ENCODE measurements at places on chromosomes 5 and 9.
A peak's percentile ranks its signal among the peaks of the same experiment; 100 is the strongest.

DNA sequence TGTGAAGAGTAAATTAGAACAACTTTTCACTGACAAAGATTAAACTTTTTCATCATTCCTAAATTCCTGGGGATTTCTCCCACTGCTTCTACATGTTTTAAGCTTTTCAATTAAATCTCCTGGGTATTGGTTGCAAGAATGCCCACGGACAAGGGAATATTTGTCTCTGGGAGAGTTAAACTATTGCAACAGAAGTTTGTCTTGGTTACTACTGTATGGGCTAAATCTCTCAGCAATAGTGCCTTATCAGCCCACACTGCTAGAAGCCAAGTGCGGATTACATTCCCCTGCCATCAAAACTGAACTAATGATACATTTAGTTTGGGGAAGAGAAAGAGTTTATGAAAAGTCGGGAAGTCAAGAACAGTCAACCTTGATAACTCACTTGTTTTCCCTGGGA lies 528.2 kb upstream of the C9orf72 start:
- DNase-seq: no peak

DNA sequence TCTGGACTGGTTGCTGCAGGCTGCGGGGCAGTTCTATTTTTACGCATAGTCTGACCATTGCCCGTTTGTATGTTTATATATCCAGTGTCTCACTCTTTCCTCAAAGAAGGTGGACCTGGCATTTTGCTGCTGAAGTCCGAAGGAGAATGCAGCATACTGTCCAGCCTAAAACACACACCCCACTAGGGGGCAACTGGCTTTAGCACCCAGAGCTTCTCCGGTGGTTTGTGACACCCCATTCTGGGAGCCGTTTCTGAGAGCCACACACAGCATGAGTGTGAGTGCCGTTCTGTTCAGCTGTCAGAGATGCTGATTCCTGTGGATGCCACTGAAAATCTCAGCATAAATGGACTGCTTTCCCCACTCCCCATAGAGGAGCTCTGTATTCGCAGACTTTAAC lies 290.5 kb upstream of the TAS2R1 start:
- no peak for DNase-seq

GRCh38 chr5:149851211-149851610 lies 93.4 kb downstream of the PDE6A start:
- DNase-seq: no peak

DNA sequence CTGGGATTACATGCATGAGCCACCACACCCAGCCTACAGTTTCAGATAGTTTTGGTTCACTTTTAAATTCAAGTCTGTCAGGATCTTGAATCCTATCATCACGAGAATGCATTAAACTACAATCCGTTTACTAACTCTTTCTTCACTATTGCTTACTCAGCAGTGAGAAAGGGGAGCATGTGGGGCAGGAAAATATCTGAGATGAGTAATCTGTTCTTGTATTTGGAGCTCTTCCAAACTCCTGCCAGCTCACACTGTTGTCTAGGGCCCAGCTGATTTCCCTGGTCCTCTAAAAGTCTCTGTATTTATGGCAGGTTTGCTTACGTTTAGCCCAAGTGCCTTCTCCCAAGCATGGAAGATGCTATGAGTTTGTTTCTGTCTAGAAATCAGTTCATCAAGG lies 152.2 kb downstream of the FGF18 start:
- no peak for DNase-seq

GRCh38 chr5:37133939-37134338 lies 115.2 kb downstream of the CPLANE1 start:
- peak; percentile 24 for DNase-seq

DNA sequence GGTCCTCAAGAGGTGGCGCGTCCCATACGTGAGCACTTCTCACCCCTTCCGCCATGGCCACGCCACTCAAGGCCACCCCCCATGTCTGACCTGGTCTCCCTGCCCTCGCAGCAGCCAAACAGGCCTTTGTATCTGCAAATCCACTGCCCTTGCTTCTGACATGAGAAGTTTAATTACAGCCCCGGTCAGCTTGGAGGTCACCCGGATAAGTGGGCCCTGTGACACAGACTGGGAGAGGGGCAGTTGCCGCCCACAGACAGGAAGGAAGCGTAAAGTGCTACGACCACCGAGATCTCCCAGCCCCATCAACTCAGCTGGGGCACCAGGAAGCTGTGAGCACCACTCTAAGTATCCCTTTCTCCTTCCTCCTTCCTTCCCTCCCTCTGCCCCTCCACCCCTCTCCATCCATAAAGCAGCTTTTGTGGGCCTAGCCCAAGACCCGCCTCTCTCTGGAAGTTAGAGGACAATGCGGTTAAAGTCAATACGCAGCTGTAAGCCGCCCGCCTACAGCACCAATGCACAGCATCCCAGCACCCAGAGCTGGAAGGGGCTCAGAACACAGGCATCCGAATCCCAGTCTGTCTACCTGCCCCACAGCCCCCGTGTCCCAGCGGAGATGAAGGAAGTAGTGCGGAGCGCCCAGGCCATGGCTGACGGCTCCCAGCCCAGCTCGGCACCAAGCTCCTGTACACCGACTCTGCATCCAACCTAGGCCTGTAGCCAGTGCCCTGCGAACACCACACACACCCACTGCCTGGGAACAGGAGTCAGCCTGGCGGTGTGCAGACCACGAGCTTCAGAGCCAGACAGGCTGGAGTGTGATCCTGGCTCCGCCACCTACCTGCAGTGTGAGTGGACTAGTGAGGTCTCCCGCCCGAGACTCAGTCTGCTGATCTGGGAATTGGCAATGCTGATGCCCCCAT lies 44.8 kb upstream of the RNF130 start:
- no peak for DNase-seq

DNA sequence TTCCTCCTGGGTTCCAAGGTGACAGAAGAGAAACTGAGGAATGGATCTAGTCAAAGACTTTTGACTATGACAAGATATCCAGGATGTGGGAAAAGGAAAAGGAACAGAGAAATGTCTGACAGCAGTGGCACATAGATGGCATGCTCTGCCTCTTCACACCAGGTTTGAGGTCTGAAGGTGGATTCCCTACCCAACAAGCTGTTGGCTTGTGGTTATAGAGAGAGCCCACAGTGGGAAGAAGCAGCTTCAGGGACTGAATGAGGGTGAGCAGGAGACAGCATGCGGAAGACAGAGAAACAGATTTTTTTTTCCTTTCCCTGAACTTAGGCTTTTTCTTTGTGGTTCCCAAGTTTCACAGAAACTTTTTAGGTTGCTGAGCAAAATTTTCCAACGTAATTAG lies 20.6 kb downstream of the IFNW1 start:
- no peak for DNase-seq

DNA sequence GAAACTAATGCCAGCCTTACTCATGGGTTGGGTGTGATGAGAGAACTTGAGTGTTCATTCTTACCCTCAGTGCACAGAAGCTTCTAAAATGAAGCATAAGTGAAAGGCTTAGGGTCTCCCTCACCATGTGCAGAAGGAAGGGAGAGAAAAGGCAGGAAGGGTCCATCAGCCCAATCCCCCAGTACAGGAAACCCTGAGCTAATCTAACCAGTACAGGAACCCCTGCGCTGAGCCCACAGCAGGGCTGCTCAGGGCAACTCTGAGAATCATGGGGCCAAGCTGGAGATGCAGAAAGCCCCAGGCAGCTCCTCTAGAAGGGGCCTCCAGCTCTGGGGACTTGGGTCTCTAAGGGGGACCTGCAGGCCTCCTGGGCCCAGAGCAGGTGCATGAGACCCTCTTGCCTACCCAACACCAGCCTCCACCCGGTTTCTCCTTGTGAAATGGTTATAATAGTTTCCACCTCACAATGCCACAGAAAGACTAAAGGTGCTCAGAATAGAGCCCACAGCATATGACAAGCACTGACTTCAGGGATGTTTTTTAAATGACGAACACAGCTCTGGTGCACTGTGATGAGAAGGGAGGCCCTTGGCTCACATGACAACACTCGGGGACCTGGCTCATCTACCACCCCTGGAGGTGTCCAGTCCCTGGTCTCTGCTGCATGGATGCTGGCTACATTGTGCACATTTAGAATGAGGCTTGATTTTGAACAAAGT lies 190.1 kb downstream of the ACTL7B start:
- DNase-seq: no peak

DNA sequence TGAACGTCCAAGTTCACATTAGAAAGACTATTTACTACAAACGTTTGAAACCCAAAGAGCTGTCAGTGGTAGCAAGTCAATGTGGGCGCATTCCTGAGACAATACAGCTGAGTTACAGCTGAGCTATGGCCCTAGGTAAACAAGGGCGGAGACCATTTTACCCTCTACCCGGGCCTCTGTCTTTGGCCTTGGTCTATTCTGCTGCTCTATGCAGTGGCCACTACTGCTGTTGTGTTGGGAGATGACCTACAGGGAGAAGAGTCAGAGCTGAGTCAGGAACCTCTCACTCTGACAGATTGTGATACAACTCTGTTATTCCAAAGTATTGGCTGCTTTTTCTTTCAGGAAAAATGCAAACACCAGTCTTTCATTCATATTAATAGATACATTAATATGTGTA lies 700.6 kb downstream of the SEMA5A start:
- DNase-seq: no peak

GRCh38 chr5:75460532-75460931 lies 50.9 kb downstream of the CERT1 start:
- no peak for DNase-seq

- DNase-seq: no peak
Measured at GRCh38 chr5:51881901-51882300, 498.7 kb downstream of the ISL1 start.

DNA sequence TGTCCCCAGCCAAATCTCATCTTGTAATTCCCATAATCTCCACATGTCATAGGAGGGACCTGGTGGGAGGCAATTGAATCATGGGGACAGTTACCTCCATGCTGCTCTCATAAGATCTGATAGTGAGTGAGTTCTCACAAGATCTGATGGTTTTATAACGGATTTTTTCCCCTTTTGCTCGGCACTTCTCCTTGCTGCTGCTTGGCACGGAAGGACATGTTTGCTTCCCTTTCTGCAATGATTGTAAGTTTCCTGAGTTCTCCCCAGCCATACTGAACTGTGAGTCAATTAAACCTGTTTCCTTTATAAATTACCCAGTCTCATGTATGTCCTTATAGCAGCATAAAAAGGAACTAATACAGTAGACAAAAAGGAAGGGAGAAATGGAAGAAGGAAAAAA lies 76.7 kb upstream of the CCNG1 start:
- DNase-seq: no peak

- DNase-seq: no peak
Measured at GRCh38 chr5:159130871-159131270, 31.2 kb upstream of the EBF1 start.

DNA sequence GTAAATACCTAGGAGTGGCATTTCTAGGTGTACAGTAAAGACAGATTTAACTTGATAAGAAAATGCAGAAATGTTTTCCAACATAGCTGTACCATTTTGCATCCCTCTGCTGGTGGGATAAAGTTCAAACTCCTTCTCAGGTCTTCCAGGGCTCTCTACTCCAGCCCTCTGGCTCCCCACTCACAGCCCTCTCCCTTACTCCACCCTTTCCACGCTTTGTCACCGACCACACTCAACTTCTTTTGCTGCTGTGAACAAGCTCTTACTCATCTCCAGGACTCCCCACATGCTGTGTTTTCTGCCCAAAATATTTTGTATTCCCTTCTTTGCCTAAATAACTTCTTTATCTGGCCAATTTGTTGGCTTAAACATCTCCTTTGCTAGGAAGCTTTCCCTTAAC lies 90.6 kb upstream of the OSMR start:
- peak; percentile 78 for DNase-seq

DNA sequence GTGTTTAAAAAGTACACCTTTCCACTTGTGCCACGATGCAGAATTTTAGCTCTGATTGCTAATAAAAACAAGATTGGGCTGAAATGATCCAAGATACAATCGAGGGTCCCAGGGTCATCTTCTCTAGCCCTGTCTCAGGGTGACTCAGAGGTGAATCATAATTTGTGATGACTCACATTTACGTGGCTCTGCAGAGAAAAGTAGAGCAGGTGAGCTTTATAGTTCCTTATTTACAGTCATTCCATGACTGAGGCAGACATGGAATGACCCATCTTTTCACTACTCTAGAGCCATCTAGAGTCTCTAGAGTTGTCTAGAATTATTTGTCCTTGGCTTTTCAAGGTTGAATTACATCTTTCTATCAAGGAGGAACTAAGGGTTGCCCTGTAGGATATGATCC lies 155.2 kb downstream of the GAS1 start:
- no peak for DNase-seq

DNA sequence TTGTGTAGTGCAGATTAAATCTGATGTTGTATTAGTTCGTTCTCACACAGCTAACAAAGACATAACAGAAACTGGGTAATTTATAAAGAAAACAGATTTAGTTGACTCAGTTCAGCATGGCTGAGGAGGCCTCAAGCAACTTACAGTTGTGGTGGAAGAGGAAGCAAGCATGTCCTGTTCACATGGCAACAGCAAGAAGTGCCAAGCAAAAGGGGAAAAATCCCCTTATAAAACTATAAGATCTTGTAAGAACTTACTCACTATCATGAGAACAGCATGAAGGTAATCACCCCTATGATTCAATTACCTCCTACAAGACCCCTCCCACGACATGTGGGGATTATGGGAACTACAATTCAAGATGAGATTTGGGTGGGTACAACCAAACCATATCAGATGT lies 238.6 kb upstream of the PRR16 start:
- DNase-seq: no peak

GRCh38 chr9:83520292-83520691 lies 17.9 kb downstream of the FRMD3 start:
- no peak for DNase-seq

GRCh38 chr5:143757116-143757515 lies 54.8 kb upstream of the HMHB1 start:
- no peak for DNase-seq

DNA sequence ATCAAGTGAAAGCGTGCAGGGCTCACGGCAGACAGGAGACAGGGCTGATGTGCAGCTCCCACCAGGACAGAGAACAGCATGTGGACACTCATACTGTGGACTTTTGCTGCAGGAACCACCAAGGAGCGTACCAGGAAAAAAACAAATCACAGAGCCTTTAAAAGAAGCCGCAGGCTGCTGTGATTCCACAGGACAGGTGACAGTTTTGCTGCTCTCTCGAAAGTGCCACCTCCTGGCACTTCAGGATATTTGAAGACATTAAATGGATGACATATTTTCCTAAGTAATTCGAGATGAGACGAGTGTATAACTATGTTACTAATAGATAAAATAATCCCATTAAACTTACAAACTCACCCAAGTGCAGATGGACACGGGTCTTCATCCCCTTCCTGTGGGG lies 29.3 kb downstream of the ZDHHC11 start:
- no peak for DNase-seq

- peak; percentile 57 for DNase-seq
Measured at GRCh38 chr5:65055938-65056337, 287.2 kb downstream of the CWC27 start.

GRCh38 chr5:128913551-128913950 lies 51.7 kb upstream of the SLC27A6 start:
- DNase-seq: no peak

GRCh38 chr5:96141749-96142148 lies 180.1 kb upstream of the ELL2 start:
- DNase-seq: no peak

DNA sequence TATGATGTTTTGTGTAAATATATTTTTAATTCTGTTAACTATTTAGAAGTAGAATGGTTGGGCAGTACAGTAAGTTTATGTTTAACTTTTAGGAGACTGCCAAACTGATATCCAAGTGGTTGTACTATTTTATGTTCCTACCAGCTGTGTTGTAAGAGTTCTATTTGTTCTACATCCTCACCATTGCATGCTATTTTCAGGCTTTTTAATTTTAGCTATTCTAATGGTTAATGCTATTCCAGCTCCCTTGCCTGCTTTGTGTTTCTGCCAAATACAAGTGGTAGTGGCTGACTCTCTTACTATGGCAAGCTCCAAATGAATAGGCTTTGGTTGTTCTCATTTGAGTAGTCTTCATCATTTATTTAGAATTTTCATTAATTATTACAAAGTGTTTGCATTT lies 476.4 kb downstream of the KIF4B start:
- DNase-seq: no peak
